RPMI7951 (cell line): ENCODE measurements at places on chromosomes 5 and 9. TPM values are rescaled to one million over a fixed set of nuclear protein-coding genes. Genes with fewer than 3 reads are reported as not detected.

- DNase-seq, result no peak
Measured at GRCh38 chr9:99071313-99072039, 33.4 kb upstream of the TGFBR1 start.

DNA sequence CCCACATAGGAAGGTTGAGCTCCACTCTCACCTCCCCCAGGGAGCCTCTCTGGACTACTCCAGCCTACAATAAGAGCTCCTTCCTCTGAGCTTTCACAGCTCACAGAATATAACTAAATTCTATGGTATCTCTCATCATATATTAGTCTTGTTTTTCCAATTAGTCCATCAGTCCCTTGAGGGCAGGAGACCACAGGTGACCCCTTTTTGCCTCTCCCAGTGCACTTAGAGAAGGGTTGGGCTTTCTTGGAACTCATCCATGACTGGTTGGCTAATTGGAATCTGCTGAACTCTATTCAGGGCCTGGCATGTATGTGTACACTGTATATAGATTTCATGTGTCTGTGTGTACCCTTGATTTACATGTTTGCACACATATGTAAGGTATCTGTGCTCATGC, 50.4 kb upstream of the ARAP3 start:
- DNase-seq, result no peak

DNA sequence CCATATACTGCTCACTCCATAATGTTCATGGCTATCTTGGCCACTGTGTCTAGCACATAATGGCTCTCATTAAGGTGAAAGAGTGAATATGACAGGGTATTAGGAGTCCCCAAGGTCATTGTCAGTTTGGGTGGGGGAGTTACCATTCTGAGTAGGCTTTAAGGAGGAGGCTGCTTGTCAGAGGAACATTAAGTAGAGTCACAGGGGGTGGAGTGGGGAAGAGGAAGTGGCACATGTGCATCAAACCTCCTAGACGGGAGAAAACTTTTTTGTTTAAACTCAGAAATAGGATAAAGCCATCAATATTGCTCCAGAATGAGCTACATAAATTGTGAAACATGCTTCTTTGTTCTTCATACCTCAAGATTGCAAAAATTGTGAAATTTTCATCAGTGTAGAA, 45.5 kb downstream of the DAB2IP start:
- no peak for DNase-seq

DNA sequence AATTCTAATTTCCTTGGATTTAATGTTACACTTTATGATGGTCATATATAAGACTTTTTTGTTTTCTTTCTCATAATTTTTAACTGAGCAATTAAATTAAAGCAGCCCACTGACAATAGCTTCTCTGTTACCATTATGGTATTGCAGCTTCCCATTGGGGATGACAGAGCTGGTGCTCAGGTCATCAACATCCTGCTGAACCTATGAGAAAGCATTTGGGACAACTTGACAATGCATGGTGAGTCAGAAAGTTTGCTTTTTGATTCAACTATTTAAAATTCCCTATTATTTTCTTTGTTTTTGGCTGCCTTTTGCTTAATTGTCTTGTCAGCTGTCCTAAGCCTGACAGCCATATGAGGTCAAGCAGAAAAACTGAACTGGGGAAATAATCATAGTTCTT, 487.4 kb upstream of the RIOK2 start:
- no peak for DNase-seq

DNA sequence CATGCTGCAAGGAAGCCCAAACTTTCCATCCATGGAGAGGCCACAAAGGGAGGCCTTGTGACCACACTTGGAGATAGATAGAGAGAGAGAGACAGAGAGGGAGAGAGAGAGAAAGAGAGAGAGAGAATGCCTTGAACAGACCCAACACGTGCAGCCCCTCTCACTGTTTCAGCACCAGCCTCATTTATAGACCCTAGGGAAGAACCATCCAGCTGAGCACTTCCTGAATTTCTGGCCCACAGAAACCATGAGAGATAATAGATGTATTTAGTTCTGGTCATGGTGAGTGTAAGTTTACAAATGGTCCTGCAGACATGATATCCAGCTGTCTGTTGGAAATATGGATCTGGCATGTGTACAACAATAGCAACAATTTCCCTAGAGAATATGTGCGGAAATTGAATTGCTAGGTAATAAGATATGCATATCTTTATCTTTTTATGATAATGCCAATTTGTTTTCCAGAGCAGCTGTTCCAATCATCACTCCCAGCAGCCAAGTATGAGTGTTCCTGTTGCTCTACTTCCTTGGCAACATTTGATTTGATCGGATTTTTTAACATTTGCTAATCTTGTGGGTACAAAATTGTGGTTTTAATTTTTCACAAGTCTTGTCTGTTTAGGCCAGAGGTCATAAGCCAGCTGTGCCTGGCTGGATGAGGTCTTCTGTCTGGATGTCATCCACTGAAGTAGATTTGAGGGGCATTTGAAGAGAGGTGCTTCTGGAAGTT, 217.3 kb upstream of the IL12B start:
- DNase-seq, result no peak

DNA sequence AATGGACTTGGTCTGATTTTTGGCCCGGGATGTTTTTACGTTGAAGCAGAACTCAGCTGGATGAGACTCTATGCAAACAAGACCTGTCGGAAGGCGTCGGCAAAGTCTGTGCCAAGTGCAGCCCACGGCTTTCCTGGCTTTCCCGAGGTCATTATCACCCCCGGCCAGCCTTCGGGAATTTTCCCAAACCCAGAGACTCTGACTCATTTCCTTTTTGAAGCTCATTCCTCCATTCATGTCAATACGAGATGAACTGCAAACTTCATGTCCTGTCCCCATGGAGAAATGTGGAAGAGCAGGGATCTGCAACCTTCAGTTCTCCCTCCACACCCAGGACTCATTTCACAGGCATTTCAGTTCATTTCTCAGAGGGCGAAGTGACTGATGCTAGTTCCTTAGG, 95.3 kb downstream of the IRX2 start:
- DNase-seq, result peak; percentile 0

GRCh38 chr5:180137401-180138213, 66.0 kb upstream of the RNF130 start:
- no peak for DNase-seq

DNA sequence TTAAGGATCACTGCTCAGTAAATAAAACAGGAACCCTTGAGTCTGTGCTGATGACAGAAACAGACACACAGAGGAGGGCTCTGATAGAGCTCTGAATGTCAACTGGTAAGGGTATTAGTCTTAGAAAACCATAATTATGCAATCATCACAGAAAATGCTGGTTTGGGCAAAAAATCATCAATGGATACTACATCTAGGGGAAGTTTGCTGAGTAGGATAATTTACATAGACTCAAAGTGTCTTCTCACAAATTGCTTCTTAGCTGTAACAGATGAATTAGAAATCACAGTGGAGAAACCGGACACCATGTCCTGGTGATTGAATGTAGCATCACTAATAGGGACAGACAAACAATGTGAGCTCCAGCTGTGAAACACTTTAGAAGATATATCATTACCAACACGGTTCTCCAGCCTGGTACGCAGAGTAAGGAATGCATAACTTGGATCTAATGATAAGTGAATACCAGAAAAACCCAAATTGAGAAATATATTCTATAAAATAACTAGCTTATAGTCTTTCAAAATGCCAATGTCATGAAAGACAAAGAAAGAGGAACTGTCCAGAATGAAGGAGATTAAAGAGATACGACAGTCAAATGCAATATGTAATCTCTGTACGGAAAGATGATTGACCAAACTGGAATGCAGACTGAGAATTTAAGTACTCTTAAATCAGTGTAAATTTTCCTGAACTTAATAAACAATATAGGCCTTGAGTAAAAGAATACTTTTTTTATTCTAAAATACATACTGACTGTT, 17.3 kb downstream of the CHD1 start:
- no peak for DNase-seq

DNA sequence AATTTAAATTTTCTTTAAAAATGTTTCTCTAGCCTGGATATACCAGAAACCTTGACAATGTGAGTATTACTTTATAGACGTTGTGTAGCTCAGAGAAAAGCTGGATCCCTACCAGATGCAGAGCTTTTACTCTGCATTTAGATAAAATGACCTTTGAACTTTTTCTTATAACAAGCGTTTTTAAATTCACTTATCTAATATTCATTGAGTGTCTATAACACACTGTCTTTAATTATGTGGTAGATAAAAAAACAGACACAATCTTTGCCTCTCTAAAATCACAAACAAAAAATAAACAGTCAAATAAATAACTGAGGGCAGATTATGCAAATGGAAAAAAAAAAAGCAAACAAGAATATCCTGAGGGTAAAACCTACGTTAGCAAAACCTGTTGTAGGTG, 773.6 kb downstream of the CDH12 start:
- DNase-seq, result no peak

GRCh38 chr5:92801911-92802310, 779.1 kb downstream of the NR2F1-AS1 start:
- DNase-seq, result no peak

DNA sequence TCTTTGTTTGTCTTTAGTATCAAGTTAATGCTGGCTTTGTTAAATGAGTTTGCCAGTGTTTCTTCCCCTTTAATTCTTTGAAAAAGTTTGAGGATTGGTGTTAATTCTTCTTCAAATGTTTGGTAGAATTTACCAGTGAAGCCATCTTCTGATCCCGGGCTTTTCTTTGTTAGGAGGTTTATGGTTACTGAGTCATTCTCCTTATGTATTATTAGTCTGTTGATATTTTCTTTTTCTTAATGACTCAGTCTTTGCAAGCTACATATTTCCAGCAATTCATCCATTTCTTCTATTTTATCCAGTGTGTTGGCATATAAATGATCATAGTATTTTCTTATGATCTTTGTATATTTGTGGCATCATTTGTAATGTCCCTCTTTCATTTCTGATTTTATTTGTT, 74.5 kb upstream of the SPINK5 start:
- no peak for DNase-seq

DNA sequence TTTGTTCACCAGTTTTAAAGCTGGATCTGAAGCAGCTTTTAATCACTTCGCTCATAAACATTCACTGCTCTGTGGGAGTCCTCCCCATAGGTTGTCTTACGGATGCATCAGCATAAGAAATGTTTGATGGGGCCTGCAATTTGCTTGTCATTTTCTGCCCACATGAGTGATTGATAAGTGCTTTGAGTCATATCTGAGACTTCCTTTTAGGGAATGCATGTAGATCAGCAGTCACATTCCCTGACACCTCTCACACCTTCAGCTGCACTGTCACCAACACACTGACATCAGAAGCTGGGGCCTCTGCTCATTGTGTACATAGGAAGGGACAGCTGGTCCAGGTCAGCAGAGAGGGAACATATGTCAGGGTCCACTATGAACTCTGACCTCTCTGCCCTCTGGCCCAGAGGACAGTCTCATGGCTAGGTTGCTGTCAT, 84.1 kb upstream of the SPATA31D4 start:
- no peak for DNase-seq

DNA sequence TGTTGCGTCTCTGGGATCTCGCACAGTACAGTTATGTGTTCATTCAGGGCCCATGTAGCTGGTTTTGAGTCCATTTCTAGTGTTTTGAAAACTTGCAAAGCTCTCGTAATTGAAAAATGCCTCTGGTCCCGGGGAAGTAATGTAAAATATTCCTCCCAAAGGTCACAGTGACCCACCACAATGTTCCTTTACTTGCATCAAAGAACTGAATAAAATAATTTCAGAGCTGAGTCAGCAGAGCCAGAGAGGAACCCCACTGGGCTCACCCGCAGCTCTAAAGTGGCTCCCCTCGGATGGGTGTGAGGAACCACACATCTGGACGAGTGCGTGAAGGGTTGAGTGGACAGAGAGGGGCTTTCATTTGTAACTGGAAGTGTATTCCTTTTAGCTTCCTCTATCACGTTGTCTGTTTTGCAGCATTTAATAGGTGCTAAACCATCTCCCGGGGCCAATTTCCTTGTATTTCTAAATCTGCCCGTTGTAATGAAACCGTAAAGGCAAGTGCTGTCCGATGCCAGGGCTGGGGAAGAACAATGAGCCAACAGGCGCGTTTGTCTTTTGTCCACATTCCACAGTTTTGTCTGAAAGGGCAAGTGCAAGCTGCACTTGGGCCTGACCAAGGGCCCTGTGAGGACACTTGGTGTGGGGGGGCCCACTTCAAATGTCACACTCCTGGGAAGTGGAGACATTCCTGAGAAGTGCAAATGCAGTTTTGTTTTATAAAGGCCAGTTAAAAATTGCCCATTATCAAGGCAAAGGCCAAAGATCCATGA, 29.9 kb downstream of the COL5A1 start:
- DNase-seq, result peak; percentile 55

DNA sequence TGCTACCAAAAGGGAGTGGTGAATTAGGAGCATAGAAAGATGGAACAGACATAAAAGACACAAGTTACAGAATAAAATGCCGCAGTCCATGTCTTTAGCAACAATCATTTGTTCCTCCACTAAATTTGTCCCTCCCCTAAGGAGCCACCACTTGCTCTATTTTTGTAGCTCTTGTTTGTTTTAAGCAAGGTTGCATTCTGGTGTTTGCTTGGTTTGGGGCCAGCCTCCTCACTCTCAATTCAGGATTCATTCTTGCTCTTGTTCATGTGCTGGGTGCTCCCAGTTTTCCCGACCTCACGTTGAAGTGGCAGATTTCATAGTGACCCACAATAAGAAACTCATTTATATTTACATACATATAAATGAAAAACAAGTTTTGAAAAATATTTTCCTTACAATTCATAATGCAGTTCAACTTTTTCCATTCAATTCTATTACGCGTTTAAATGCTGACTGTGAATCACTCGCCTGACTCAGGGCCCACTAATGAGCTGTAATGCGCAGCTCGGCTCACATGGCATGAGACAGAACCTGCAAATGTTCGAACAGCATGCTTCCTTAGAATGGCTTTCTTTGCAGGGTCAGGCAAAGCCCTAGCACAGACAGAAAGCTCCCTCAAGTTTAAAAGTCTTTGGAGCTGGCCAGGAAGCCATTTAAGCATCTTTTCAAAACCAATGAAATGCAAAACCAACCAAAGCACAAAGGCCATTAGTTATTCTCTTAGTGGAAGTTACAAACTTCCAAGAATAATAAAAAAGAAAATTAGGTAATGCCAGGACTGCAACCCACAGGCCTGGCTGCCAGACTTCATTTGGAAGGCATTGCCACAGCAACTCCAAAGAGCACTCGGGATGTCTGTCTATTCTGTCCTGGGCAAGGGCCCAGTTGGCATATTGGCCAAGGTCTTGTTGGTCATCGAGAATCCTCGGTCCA, 41.7 kb downstream of the RETREG1 start:
- DNase-seq, result peak; percentile 72

The CDC14B gene
- 14.0 and 15.5 TPM in 2 replicates for total RNA-seq

The INSL4 gene
- not detected in 2 replicates for total RNA-seq

The KLF4 gene
- total RNA-seq, result 4.9 and 5.0 TPM in 2 replicates

The ENTR1 gene
- total RNA-seq, result 20.9 and 32.3 TPM in 2 replicates

The CEL gene
- total RNA-seq, result 0.12 TPM in 1 of 2 replicates, not detected in the other

The CCDC187 gene
- not detected in 2 replicates for total RNA-seq

The TRMT10B gene
- 1.7 and 2.0 TPM in 2 replicates for total RNA-seq
